A549 treated with DMSO at 1 μM for 4 hours (cell line): ENCODE measurements at places on chromosomes 16 and 17. TPM values are rescaled to one million over a fixed set of nuclear protein-coding genes. Genes with fewer than 3 reads are reported as not detected.

The SLC2A4 gene
- total RNA-seq = 0.13 to 0.27 TPM (median 0.16 TPM) in 5 replicates

The FNDC8 gene
- 0.07 to 0.09 TPM in 2 of 5 replicates, not detected in the others for total RNA-seq

The MEOX1 gene
- total RNA-seq = not detected in 5 replicates

The CACNG5 gene
- 0.06 to 0.21 TPM in 2 of 5 replicates, not detected in the others for total RNA-seq

The SRCIN1 gene
- total RNA-seq = 2.3 to 2.9 TPM (median 2.8 TPM) in 5 replicates

The RASL10B gene
- total RNA-seq = 0.06 to 0.13 TPM (median 0.10 TPM) in 4 of 5 replicates, not detected in the other

The HASPIN gene
- 14.8 to 19.7 TPM (median 15.7 TPM) in 5 replicates for total RNA-seq

The MRTFB gene
- 10.9 to 19.9 TPM (median 15.9 TPM) in 5 replicates for total RNA-seq

The RPGRIP1L gene
- 8.4 to 12.5 TPM (median 11.1 TPM) in 5 replicates for total RNA-seq
